Fibroblast of the aortic adventitia (primary cell): ENCODE measurements at places on chromosomes 16 and 17.

DNA sequence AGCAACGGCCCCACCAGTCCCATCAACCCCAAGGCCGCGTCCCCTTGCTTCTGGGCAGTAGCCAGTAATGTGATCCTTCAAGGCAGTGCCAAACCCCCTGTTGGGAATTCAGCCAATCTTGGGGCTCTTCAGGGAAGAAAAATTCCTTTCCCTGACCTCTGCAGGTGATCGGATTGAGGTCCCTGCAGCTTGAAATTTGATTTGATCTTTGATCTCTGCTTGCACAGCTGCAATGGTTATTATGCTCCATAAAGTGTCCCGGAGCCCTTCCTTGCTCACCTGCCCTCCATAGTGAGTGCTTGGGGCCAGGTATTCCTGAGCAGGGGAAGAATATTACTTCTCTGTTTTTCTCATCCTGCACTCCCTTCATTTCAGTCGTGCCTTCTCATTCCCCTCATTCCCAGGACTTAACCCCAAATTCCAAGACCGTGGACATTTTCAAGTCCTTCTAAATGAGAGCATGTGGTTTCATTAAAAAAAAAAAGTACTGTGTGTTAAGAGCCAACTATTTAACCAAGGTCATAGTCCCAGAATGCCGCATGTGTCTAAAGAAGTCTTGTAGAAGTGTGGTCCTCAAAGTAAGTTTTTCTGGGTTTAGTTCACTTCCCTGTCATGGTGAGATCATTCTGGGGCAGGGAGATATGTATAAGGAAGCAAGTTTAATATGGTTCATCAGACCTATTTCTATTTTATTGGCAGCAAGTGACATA lies 56.3 kb downstream of the SOX9 start:
- no peak for DNase-seq

GRCh38 chr16:85173981-85174751 lies 61.9 kb upstream of the CIBAR2 start:
- DNase-seq, result peak; percentile 60

DNA sequence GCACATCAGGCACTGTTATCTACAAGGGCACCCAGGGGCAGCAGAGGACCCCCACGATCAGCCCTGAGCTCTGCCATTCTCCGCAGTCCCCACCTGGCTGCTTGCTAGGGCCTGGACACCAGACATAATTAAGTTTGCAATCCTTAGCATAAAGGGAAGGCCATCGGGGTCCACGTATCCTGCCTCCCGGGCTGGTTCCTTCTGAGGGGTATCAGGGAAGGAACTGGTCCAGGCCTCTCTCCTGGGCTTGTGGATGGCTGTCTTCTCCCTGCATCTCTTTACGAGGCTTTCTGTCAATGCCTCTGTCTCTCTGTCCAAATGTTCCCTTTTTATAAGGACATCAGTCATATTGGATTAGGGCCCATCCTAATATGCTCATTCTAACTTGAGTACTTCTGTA lies 77.8 kb downstream of the CYLD start:
- DNase-seq, result no peak

GRCh38 chr17:67582673-67583081 lies 135.1 kb upstream of the NOL11 start:
- DNase-seq, result no peak

DNA sequence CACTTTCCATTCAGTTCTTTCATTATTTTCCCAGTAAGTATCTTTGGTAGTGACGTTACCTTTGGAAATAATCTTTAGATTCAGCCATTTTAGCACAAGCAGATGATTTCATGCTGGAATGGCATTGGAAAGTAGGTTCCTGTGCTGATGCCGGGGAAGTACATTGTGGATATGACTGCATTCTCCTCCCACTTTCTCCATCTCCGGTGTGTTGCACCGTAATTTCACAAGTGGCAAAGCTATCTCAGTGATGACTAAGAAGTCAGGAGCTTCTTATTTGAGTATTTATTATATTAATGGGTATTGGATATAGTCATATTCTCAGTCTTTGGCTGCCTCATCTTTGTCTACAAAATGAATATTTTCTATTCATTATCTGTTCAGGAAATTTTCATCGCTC lies 69.8 kb downstream of the MRTFB start:
- no peak for DNase-seq

DNA sequence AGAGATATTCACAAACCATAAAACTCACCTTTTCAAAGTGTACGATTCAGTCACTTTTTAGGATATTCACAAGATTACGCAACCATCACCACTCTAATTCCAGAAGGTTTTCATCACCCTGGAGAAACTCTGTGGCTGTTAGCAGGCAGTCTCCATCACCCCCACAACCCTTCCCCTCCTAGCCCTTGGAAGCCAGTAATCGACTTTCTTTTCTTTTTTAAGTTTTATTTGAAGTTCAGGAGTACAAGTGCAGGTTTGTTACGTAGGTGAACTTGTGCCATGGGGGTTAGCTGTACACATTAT lies 363.5 kb downstream of the CPPED1 start:
- peak; percentile 33 for DNase-seq

DNA sequence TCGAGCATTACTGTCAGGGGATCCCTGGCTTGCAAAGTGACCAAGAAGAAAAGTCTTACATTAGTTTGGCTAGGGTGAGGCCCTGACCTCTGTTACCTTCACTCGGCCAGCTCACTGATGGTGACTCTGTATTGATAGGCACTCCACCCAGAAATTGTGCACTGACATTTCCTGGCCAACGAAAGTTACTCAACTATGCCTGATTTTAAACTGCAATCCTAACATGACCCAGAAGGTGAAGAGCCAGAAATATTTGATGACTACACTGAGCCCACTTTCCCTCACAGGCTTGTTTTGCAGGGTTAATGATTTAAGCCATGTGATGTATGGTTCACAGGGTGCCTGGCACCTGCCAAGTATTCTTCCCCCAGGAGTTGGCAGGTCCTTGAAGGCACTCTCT lies 208.2 kb upstream of the MAF start:
- DNase-seq, result no peak

GRCh38 chr16:75273054-75273925 lies 21.9 kb upstream of the BCAR1 start:
- peak; percentile 25 for DNase-seq

GRCh38 chr17:10182785-10183184 lies 15.6 kb downstream of the GAS7 start:
- no peak for DNase-seq

- peak; percentile 15 for DNase-seq
Measured at GRCh38 chr17:79740413-79740812, 9.7 kb downstream of the ENPP7 start.

GRCh38 chr17:64679710-64680216 lies 17.7 kb upstream of the SMURF2 start:
- peak; percentile 97 for DNase-seq

GRCh38 chr17:18378205-18378505 lies 577 bp downstream of the EVPLL start:
- no peak for DNase-seq

GRCh38 chr16:17397499-17397891 lies 73.3 kb downstream of the XYLT1 start:
- peak; percentile 46 for DNase-seq

GRCh38 chr16:8673611-8674412 lies 605 bp upstream of the ABAT start:
- peak; percentile 5 for DNase-seq

DNA sequence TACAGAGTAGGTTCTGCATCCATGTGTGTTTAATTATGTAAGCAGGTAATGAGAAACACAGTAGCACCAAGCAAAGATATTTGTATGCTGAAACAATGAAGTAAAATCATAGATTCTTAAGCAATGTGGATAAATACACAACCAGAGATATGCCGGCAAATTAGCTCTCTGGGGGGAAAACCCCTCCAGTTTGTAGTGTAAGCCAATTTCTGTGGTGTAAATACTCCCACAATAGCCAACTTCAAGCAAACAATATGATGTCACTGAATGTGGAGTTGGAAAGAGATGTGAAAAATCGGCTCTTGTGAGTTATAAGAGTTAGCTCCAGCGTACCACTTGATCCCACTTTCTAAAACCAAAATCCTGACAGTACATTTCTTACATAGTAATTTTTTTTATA lies 3.9 kb upstream of the KRT38 start:
- no peak for DNase-seq

- peak; percentile 26 for DNase-seq
Measured at GRCh38 chr17:19304209-19304608, 58.3 kb downstream of the B9D1 start.

- no peak for DNase-seq
Measured at GRCh38 chr16:87647431-87648185, 45.3 kb downstream of the JPH3 start.

DNA sequence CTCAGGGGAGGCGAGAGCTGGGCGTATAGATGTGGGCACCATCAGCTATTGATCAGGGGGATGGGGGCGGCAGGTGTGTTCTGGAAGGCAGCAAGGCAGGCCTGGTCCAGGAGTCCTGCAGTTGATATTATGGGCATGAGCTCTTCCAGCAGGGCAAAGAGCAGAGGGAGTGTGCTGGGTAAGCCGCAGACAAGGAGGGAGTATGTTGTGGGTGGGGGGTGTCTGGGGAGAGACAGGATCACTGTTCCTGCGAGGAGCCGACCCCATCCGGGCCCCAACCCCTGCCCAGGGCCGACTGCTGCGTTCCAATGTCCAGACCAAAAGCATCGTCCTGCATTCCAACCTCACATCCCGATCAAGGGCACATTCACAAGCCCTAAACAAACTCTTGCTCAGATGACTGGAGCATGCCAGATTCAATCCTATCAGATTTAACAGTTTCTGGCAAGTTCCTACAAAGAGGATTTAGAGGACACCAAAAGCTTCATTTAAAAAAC lies 9.2 kb downstream of the MXRA7 start:
- DNase-seq, result no peak

DNA sequence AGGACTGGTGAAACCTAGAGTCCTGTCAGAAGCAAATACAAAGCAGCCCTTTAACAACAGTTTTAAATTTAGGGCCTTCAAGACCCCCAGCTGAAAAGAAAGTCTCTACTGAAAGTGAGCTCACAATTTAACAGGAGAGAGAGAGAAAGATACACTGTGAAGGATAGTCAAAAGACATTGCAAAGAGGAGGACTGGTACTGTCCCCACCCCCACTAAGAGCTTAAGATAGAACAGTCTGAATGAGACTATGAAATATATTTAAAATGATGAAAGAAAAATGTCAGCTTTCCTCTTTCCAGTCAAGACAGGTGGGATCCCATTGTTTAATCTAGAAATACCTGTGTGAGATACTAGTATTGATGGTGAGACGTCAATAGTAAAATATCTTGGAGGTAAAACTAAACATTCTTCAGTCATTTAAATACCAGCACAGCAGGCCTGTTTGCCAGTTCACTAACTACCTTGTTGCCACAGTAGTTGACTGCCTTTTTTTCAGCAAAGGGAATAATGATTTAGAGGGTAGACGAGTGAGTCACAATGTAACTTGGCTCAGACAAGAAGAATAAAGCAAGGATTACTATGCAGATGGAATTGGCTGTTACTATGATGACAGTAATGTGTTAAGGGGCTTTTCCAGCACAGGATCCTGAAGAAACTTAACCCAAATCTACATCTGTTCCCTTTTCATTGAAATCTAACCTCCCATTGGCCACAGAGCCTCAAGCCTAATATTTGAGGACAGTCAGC lies 47.2 kb upstream of the RASL10B start:
- DNase-seq, result peak; percentile 43

- DNase-seq, result no peak
Measured at GRCh38 chr17:17175917-17176316, 30.2 kb downstream of the PLD6 start.

- DNase-seq, result no peak
Measured at GRCh38 chr16:70781800-70782199, 19.2 kb downstream of the VAC14 start.

DNA sequence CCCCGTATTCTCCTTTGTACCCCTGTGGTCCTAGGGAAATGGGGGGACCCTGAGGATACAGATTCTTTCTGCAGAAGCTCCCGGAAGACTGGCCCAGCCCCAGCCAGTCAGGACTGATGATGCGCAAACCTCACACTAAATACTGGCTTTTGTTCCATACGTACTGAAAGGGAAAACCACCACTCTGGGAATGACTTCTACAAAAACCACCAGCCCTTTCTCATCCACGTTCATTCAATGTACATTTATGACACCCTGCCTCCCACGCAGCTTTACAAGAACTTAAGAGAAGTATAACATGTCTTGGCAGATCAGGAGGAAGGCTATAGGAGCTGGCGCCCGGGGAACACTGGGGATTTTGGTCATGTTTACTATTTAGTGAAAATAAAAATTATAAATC lies 70.6 kb downstream of the MARCHF10 start:
- DNase-seq, result no peak

DNA sequence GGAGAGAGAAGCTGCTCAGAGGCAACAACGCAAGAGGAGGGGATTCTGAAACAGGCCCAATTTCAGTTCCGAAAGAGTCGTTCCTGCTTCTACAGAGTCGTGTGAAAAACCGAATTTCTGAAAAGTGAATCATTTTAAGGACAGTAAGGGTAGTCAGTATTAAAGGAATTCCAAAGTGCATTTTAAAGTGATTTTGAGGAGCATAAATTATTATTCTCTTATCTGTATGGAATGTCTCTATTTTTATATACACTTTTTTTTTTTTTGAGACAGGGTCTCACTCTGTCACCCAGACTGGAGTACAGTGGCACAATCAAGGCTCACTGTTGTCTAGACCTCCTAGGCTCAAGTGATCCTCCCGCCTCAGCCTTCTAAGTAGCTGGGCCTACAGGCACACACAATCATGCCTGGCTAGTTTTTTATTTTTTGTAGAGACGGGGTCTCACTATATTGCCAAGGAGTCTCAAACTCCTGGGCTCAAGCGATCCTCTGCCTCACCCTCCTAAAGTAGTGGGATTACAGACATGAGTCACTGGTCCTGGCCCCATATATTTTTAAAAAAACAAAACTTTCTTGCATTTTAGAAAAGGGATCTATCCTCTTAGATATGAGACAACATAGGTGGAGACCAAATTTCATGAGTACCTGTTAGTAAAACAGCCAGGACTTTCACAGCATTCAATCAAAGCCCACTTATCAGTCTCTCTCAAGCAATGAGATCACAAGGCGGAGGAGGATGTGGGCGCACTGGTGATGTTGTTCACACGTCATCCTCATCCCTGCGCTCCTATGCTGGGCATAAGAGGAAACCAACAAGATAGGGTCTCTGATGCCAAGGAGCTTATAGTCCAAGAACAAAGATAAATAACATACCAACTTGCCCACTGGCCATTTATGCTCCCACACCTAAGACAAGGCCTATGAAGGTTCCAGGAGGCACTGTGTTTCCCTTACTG lies 53.2 kb downstream of the SMG6 start:
- no peak for DNase-seq

DNA sequence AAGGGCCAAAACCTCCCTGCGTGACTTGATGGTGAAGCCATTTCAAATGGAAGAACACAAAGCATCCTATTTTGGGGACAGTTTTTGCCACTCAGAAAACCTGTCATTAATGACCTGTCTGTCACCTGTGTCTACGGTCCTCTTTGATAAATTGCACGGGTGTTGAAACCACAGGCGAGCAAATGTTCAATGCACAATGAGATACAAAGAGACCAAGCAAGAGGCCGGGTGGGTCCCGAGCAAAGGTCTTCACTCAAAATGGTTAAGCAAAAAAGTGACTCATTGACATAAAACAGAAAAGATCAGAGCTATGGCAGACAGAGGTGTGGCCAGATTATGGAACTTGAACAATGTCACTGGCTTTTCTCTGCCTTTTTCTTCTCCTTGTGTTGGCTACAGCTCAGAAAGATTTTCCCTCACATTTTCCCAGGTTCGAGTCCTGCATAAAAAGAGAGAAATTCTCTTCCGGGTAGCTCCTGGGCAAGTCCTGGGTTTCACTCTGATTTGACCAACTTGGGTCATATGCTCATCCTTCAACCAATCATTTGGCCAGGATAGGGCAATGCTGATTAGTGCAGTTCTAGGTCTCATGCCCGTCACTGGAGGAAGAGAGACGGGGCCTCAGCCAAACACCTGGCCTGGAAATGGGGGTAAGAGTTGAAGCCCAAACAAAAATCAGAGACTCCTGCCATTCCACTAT lies 92.2 kb downstream of the CMC2 start:
- no peak for DNase-seq

GRCh38 chr17:81020767-81021497 lies 14.0 kb upstream of the BAIAP2 start:
- DNase-seq, result peak; percentile 73
